Chondrocyte (in vitro differentiated cells): ENCODE measurements at places on chromosomes 4 and X.

DNA sequence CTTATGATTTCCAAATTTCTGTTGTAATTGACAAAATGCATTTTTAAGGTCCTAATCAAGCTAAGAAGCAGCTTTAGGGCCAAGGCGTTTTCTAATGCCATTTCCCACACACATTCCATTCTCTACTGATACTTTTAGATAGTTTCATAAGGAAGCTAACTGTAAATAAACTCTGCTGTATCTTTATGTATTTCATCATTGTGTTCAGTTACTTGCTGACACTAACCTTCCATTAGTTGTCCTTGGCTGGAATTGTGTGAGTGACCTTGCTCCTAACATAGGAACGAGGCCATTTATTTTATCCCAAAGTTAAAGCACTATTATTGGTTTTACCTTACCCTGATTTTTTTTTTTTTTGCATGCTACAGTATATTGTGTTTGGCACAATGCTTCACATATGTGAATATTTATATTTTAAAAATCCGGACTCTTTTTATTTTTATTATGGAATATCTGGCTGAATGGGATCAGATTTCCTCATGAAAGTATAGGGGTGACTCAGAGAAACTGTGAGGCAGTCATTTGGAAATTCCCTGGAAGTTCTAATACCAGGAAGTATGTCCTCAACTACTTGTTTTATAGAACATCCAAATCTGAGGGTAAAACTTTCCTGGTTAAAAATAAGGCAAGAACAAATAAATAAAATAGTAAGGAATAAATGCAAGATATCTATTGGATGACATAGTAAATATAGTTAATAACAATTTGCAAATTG is 62.7 kb upstream of the SORBS2 start:
- no peak for DNase-seq

- DNase-seq: no peak
Measured at GRCh38 chr4:10162341-10163000, 45.9 kb upstream of the WDR1 start.

DNA sequence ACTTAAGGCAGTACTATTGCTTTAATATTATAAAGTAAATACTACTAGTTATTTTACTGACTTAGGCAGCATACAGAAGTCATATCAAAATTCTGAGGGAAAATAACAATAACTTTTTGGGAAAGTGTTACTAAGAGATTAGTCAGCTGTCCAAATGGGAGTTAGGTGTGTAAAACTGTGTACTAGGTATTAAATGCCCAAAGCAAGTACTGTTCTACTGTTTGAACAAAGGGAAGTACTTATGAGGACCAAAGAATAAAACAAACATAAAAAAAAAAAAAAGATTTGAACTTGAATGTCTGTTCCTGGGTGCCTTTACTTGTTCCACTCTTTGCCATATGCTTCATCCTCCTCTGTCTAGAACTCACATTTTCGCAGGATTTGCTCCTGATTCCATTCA is 174.4 kb downstream of the MSL3 start:
- no peak for DNase-seq

DNA sequence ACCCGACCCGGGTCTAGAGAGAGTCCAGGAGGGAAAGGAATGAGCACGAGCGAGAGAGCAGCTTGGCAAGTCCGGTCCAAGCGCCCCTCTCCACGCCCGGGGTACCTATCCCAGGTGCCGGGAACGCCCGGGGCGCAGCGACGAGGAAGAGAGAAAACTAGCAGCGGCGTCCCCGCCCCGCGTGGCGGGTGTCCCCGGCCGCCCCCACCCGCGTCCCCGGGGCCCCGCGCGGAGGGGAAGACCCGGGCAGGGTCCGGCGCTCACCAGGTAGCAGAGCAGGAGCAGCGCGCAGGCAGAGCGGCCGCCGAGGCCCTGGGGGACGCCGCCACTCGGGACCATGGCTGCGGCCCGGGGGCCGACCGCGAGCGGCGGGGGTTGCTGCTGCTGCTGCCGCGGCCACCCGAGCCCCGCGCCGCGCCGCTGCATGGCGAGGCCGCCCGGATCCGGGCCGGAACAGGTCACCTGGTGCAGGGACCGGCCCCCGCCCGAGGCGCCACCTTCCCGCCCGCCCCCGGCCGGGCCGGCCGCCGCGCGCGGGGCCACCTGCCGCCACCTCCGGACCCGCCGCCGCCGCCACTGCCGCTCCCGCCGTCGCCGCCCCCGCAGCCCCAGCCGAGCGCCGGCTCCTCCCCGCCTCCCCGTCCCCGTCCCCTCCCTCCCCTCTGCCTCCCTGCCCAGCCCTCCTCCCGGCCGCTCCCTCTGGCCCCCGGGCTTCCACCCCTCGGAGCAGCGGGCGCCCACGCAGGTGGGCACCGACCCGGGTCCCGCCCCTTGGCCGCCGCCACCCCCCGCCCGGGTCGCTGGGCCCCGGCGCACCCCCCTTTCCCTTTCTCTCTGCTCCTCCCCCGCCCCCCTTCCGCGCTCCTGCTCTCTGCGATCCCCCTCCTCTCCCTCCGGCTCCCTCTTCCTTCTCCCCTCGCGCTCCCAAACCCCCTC is at the start of gene SEL1L3:
TSS of gene SEL1L3 (minus strand) at position 578 of the 936 bp plus-strand sequence. CDS start at position 426, 152 bp downstream.
- no peak for DNase-seq
